Activated T-helper 2 cell treated with anti-CD3 and anti-CD28 coated beads, Interferon-gamma antibody, Interleukin-2, Interleukin-4, amounts not matched to agents 10 μg/mL and 5 μg/mL and 100 μg/mL, durations not matched to agents 14 hours and 24 hours and 36 hours (primary cell): ENCODE measurements at places on chromosomes 5 and 9. TPM values are rescaled to one million over a fixed set of nuclear protein-coding genes. Genes with fewer than 3 reads are reported as not detected.

Gene PPP3R2
- not detected in 2 replicates for total RNA-seq

Gene KCNMB1
- not detected in 2 replicates for total RNA-seq

Gene DAPK1
- total RNA-seq = 38.6 and 39.1 TPM in 2 replicates

Gene NDUFS6
- total RNA-seq = 31.6 and 39.9 TPM in 2 replicates

Gene LCN9
- total RNA-seq = not detected in 2 replicates

Gene FGF10
- total RNA-seq = not detected in 2 replicates

Gene MLANA
- not detected in 2 replicates for total RNA-seq

Gene CCDC152
- 5.5 and 6.0 TPM in 2 replicates for total RNA-seq

Gene CAMK2A
- total RNA-seq = not detected in 2 replicates

DNA sequence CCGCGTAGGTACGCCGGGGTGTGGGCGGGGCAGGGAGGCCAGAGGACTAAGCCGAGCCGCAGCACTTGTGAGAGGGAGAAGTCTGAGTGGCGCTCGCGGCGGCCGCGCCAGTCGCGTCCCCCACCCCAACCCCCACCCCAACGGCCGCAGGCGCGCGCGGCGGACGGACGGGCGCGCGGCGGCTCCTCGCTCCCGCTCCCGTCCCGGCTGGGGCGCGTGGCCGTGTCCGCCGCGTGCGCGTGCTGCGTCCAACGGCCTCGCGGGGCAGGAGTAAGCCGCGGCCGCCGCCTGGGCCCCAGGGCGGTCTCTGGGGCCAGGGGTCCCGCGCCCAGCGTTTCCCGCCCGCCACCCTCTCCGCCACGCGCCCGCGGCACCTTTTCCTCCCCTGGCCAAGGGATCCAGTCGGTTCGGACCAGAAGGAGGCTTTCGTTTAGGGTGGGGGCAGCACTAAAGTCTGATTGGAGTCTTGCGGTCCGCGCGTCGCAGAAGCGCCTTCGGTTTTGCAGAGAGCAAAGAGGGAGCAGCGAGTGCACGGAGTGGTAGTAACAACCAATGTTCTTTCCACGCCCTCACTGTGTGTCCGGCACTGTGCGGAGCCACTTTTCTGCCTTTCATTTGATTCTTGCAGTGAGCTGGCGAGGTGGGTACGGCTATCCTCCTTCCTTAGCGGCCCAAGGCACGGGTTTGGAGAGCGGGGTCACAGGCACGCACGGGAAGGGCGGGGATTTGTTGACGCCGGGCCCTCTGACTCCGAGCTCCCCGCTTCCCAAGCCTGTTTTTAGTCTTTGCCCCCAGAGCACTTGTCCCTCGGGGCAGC, 483 bp downstream of the G3BP1 start:
- peak; percentile 53 for DNase-seq

DNA sequence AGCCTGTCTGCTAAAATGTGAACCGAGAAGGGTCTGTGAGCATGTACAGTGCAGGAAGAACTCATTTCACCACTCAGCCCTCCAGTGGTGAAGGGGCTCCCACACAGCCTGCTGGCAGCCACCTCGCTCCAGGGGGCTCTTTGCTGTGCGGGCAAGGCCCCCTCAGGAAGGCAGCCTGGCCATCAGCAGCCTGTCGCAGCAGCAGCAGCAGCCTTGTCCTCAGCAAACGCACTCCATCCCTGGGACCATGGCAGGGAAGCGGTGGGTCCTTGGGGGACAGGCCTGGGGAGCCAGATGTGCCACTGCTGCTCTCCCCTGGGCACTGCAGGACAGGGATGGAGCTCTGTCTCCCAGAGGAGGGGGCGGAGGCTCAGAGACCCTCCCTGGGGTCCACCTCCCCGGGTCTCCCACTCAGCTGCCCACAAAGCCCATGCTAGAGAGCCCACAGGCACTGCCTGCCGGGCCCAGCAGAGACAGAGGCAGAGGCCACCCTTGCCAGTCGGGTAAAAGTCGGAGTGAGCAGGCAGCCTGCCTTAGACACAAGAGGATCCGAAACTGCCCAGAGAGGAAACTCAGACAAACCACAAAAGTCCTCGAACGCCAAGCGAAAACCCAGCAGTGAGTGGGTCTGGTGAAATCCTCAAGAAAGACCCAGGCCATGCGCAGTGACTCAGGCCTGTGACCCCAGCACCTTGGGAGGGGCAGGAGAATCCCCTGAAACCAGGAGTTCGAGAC, 8.0 kb downstream of the BRD3 start:
- DNase-seq = no peak

DNA sequence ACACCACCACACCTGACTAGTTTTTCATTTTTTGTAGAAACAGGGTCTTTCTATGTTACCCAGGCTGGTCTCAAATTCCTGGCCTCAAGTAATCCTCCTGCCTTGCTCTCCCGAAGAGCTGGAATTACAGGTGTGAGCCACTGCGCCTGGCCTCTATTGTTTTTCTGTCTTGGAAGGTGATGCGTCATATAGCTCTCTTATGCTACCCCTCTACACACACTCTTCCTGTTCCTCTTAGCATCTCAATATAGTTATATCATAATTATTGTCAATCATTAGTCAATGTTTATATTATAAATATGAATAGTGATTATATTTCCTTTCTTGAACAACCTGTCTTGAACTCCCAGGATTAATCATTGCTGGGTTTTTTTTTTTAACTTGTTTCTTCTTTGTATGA, 7.3 kb downstream of the PKD2L2 start:
- no peak for DNase-seq

DNA sequence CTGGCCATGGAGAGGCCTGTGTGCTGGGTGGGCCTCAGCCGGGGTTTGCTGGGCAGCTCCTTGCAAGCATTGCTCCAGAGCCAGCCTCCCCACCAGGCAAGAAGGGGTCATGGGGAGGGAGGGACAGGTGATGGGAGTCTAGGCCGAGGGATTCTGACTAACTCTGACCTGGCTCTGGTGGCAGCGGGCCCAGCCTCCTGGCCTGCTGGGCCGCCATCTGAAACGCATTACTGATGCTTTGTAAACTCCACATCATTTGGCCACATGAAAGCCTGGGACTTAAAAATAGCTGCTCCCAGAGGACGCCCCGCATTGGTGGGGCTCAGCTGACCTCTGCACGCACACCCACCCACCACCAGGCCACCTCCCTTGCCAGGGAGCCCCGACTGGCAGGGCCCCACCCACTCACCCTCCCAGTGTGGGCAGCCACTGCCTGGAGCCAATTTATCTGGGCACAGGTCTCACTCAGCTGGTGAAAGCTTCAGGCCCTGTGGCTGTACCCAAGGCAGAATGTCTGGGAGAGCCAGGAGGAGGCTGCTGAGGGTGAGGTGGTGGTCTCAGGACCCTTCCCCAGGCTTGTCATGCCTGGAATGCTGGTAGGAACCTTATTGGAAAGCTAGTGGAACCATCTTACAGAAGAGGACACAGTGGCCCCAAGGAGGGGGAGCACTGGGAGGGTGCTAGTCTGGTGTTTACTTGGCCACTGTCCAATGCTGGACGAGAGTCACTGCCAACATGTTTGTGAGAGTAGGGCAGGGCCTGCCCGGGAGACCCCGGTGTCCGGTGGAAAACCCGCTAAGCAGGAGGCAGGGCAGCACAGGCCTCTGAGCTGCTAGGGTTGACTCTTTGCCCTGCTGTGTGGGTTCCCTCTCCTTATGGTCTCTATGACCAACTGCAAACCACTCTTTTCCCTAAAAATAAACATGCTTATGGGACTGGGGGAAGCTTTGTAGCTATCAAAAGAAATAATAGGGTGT, 10.8 kb downstream of the TCF7 start:
- DNase-seq = no peak

DNA sequence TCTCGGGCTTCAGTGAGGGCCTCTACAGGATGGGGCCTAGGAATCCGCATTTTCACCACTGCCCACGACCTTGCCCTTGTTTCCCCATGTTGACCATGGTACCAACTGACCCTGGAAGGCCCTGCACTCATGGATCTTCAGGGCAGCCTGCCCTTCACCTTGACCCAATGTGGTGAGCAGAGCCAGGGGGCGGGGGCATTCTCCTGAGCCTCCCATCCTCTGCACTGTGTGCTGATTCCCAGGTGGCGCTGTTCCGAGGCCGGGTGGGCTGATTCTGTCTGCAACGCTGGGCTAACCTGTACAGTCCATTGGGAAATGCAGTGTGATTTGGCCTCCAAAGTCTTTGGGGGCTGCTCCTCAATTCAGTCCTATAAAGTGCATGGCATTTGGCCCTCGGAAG, 68.7 kb downstream of the SHB start:
- DNase-seq = no peak

GRCh38 chr9:20303996-20304395, 318.3 kb downstream of the MLLT3 start:
- no peak for DNase-seq

DNA sequence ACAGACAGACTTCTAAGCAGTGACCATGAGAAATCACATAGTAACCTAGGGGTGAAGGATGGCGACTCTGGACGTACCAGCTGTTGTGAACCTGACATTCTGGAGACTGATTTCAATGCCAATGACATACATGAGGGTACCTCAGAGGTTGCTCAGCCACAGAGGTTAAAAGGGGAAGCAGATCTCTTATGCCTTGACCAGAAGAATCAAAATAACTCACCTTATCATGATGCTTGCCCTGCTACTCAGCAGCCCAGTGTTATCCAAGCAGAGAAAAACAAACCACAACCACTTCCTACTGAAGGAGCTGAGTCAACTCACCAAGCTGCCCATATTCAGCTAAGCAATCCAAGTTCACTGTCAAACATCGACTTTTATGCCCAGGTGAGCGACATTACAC, 38.0 kb upstream of the CCDC152 start:
- DNase-seq = peak; percentile 38

- DNase-seq = no peak
Observed at GRCh38 chr5:128345247-128345646, 192.8 kb downstream of the FBN2 start.

DNA sequence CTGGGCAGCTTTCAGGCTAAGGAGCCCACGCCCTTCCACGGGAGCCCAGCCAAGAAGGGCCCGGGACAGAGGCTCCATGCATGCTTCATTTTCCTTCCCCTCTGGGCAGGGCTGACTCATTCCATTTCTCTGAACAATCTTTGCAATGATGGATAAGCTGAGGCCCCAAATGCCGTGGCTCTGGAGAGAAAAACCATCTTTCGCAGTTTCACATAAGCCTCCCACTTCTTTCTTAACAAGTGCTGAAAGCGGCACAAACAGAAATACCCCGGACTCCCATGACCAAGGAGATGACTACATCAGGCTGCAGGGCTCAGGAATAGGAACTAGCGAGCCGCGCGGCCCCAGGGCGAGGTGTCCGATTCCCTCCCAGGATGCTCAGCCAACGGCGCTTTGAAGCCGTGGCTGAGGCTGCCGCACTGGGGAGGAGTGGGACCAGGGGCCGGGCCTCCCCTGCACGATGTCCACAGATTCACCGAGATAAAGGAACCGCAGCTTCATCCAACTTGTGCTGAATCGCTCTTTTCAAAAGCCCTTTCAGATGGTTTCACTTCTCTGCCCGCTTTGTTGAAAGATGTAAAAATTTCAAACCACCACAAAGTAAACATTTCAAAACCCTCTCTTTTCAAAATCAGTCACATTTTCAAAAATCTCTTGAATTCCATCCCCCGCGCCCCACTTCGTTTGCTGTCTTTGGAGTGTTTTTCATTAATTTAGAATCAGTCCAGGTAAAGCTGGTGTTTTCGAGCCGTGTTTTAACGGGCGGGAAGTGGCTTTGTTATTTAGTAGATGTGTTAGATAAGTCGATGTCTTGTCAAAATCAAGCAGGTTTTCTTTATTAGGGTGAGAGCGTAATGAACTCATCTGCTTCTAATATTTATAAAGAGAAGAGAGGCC, 96.5 kb upstream of the LMX1B start:
- peak; percentile 68 for DNase-seq

DNA sequence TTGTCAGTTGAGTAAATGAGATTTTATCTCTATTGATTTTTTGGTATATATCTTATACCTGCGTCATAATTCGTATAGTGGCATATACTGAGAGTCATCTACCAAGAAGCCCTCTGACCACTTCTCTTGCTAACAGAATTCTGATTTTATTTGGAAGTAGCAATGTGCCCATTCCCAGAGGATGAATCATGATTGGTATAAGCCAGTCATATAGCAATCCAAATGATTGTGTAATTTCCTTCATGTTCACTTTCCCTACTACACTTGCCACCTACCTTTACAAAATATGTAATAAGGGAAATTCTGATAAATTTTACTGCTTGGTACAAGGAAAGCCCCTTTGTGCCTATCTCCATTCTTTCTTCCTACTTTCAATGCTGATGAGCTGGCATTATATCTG, 16.1 kb upstream of the ZNF462 start:
- no peak for DNase-seq

GRCh38 chr5:93589152-93589828, 6.3 kb downstream of the NR2F1 start:
- no peak for DNase-seq

DNA sequence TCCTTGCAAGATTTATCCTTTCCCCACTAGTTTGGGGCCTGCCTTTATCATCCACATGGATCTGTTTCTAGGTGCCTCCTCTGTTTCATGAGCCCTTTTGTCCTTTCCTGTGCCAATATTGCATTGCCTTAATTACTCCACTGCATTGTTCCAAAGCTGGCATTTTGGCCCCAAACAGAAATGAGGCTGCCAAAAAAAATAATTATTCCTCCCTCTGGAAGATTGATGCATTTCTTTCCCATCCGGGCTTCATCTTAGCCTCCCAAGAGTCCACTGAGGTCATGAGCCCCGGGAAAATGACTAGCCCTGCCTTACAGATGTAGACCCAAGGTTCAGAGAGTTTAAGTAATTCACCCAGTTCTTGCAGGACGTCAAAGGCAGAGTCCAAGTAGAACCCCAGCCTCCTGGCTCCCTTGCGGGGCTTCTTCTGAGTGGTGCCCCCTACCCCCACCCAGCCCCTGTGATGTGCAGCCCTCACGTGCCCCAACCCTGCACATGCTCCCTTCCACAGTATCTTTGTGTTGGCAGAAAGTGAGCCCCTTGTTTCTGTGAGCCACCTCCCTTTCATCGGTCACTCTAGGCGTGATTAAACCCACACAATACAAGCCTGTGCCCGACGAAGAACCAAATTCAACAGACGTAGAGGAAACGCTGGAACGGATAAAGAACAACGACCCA, 62.1 kb downstream of the TMOD1 start:
- no peak for DNase-seq

DNA sequence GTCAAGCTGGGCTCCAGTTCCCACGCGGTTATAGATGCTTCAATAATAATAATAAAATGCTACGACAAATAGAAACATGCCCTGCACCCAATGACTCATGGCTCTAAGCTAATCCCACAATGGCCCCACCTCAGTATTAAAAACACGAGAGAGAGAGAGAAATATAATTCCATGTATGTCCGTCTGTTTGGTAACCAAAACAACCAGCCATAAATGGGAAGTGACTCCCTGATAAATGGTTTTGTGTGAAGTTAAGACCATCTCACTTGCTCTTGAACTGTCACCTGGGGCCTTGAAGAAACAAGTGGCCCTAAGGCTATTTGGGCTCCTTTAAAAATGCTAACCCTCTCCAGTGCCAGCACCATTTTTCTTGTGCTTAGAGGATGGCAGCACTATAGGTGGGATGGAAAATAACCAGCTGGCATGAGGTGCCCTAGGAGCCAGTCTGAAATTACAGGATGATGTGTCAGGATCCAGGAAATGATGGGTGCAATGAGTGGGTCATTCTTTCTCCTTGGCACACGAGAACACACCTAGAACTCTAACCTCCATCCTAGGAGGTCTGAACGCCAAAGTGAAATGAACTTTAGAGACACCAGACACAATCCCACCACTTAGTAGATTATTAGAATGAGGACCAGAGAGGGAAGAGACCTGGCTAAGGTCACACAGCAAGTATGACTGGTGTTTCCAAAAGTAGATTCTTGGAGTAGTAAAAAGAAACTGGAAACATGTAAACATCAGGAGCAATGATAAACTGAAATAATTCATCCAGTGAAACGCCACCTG, 35.7 kb upstream of the ADRB2 start:
- no peak for DNase-seq

GRCh38 chr9:112969730-112970129, 42.3 kb downstream of the ZNF883 start:
- DNase-seq = no peak

- DNase-seq = no peak
Observed at GRCh38 chr5:98749046-98749445, 24.4 kb upstream of the RGMB start.
